ENCODE measurements at places on chromosomes 6 and 20.

DNA sequence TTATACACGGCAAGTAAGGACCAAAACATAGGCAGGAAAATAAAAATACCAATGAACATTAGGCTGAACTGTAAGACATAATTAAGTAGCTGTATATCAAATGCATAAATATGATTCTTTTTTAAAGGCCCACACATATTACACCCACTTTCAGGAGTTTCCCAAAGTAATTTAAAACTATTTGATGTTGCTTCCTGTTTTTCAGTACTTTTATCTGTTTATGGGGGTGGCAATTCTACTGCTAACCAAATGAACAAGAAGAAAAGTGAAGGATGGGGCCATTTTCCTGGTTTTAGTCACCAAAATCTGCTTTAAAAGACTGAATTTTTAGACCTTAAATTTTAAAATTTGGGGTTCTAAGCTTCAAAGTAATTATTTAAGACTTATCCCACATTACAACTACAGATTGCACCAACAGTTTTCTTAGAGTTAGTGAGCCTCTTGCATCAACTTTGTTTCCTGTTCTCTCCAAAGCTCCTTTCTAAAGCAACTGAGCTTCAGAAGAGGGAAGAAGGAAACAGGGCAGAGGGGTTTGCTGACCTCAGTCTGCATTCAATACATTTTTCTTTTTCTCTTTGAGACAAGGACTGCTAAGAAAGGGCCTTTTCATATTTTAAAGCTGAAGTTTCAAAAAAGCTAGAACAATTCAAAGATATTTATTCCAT, 191.0 kb downstream of the BACH2 start:
- no peak for DNase-seq

DNA sequence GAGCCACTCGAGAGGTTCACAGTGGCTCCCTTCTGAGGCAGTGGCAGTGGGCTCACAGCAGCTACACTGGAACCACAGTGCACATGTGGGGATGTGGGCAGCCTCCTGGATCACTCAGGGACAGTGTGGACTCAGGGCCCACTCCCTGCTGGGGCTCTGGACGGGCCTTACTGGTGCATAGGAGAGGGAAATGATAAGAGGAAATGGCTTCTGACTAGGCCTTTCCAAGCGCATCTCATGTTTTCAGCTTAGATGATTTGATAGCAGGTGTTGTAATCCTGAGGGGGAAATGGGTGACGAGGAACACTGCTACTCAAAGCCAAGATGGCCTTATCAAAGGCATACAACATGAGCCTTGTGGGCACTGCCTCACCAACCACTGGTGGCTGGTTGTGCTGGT, 44.0 kb downstream of the PANK2 start:
- peak; percentile 66 for DNase-seq

GRCh38 chr6:16286151-16286522, 47.8 kb downstream of the GMPR start:
- DNase-seq, result no peak

DNA sequence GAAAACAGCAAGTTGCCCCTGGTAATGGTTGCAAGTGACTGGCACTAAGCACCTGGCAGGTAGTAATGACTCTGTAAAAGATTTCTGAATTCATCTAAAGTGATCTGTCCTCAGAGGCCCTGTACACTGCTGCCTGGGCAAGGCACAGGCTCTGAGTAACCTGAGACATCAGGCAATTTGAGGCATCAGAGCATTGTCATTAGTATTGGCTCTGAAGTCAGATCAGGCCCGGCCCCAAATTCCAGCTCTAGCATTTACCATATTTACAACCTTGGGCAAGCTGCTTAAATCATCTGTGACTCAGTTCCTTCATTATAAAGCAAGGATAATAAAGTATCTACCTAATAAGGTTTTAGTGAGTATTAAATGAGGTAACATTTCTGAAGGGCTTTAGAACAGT, 17.3 kb upstream of the TENT5A start:
- no peak for DNase-seq

DNA sequence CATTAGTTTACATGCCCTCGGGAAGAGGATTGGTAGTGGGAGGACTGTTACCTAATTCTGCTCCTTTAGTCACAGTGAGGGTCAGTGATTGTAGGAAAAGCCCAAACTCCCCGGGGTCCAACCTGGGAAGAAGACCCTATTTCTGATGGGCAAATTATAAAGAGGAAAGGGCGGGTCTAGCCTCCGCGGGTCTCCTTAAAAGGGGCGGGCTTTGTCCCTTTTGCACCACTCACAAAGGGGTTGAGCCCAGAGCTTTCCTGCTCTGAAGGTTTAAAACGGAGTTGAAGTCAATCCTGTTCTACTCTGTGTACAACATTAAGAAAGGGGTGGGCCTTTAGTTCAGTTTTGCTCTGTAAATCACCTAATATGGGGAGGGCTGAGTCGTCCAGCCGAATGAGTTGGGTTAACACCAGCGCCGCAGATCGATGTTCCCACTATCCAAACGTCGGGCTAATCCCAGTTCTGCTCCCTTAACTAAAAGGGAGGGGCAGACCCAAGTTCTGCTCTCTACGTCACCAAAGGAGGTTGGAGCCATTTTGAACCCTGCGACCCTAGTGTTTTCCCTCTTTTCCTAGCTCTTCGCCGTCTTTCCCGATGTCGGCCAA, 920 bp upstream of the RNF5 start:
- DNase-seq, result peak; percentile 76

DNA sequence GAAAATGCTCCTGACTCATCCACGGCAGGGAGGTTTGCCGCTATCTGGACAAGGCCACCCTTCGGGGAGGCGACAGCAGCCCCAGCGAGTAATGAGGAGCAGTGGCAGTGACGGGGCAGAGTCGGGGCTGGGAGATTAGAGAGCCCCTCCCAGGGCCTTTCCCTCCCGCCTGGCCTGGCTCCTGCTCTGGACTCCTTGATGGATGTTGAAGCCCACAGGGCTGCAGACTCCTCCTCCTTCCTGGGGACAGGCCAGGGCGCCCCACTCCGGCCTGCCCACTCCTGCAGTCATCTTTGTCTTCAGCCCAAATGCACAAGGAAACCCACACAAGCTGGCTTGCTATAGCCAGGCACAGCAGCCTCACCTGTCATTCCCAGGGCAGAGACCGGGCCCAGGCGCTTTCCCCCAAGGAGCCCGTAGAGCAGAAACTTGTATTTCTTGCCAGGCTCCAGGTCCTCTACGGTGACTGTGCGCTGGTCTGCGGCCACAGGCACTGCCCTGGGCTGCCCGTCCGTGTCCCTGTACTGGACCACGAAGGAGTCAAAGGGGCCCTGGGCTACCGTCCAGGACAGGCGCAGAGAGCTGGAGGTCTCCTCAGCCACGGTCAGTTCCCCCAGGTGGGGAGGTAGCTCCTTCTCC, 7.7 kb downstream of the CYP21A2 start:
- peak; percentile 8 for DNase-seq

DNA sequence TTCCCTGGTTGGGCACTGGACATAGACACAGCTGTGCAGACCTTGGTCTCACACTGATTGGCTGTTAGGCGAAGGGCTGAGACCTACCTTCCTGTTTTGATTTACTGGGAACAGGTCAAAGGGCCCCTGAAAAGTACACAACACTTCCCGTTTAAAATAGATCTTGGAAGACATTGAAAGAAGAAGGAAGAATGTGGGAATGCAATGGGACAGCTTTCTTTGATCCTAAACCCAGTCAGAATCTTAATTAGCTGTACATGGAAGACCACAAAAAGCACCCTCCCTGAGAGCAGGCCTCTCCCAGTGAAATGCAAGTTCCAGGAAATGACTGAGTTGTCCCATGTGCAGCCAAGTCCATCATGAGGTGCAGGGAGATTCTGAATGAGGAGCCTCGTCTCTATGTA, 83.6 kb upstream of the EXOC2 start:
- no peak for DNase-seq

DNA sequence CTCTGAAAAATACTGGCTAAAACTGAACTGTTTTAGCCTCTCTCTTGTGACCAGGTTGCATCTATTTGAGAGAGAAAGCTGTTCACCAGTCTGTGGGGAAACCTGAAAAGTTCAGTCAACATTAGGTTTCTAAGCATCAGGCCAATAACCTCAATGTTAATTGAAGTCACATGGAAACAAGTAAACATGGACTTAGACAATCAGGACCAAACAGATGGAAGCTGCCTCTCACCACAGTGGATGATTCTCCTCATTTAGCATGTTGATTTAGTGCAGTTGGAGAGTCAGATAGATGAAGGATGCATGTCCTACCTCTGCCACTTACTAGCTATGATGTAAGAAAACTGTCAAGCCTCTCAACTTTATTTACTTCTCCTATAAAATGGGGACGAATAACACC, 18.2 kb downstream of the SCGN start:
- no peak for DNase-seq

DNA sequence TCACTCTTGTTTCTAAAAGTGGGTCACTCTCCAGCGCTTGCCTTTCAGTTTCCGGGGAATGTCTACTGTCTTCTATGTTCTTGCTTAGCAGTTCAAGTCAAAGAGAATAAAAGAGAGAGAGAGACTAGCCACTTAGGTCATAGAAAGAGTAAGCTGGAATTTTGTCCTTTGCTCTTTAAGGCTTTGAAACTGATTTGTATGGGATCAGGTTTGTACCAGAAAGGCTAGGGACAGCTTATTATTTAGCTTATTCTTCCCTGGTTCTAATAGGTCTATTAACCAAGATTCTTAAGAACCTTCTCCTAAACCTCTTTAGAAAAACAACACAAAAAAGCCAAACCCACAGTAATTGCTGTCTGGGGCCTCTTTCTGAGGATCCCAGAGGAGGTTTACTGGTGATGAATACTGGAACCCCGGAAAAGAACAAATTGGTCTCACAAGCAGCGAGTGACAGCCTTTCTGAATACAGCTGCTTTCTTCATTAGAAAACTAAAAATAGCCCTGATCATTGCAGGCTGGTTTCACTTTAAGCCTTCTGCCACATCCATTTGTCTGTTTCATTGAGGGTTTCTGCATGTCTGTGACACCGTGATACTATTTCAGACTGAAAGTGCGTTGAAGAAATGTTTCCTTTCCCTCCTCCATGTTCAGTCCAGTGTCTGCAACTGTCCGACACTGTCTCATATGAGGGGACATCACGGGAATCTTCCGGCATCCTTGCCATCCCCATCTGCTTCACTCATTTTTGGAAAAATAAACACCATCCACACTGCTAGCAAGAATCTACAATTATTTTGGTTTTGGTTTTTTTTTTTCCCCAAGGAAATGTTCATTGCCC, 75.1 kb upstream of the ATXN1 start:
- no peak for DNase-seq

DNA sequence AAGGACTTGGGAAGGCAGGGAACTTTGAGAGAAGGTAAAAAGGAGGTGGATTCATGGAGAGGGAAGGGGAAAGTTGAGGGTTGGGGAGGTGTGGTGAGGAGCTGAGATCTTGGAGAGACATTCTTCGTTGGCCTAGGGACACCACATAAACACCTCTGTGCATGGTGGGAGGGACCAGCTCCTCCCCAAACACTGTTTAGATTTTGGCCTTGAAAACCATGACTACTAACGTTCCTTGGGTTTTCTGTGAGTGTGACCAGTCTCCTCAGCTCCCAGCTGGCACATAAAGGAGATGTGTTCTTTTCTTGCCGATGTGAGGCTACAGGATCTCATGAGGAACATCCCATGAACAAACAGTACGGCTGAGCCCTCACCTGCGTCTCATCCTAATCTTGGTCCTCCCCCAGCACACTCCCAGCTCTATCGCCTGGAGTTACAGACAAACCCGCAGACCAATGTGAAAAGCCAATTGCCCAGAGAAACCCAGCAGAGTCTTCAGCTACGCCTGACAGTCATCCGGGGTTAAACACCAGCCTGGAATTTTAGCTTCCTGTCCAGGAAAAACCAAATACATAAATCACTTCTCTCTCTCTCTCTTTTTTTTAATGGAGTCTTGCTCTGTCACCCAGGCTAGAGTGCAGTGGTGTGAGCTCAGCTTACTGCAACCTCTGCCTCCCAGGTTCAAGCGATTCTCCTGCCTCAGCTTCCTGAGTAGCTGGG, 22.0 kb upstream of the DDR1 start:
- DNase-seq, result no peak

All from hematopoietic multipotent progenitor cell treated with erythropoietin and hydrocortisone succinate and interleukin-3 and kit ligand, for 8 days (in vitro differentiated cells).